ENCODE measurements at places on chromosomes 11 and 22.
A peak's percentile ranks its signal among the peaks of the same experiment; 100 is the strongest.

DNA sequence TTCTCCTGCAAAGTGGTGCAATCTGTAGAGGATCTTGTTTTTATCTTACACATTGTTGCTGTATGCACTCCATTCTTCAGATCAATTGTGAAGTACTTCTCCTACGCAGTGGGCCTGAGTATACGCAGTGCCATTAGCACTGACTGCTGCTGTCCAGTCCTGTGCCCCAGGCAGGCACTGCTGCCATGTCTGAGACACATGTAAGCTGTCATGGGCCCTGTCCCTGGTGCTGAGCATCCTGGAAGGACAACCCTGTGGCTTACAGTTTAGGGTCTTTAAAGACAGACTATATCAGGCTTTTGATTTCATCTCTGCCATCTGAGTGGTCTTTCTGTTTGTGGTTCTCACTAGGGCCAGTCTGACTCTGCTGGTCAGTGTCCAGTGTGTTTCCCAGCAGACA, 44.8 kb upstream of the PTPN5 start:
- no peak for DNase-seq

GRCh38 chr11:9972989-9973388, 309.1 kb downstream of the SWAP70 start:
- DNase-seq, result peak; percentile 43

DNA sequence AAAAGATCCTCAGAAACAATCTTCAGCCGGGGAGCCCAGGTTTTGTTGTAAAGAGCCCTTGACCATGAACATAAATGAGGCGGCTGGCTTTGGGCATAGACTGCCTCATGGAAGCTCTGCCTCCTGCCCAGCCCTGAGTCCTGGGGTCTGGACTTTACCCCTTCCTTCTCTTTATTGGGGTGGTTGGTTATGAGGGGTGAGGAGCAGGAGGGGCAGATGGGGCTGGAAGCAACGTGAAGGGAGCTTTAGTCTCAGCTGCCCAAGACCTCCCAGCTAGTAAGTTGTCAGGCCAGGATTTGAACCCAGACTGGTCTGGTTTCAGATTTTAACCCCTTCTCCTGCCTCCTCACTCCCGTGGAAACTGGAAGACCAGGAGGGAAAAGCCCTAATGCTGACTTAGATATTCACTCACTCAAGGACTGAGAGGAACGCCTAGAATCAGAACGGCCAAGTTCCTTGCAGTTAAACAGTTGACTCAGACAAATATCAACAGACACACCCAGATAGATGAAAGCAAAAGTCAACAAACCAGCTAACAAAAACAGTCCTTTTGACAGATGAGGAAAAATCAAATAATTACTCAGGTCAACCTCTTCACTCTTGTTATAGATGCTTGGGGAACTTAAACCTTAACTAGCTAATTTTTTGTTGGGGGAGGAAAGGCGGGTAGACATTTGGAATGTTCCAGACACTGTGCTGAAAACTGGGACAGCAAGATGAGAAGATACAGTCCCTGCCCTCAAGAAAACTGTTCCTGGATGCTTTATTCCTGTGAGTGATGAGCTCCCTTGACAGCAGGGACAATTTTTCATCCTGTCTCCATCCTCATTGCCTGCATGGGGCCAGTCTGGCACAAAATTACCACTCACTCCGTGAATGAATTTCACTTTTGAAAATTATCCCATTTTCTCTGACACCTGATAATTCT, 20.8 kb upstream of the ARRB1 start:
- no peak for DNase-seq

- no peak for DNase-seq
These were observed 243.4 kb upstream of the PLET1 start for GRCh38 chr11:112504056-112504455.

GRCh38 chr22:40620464-40621046, 16.0 kb downstream of the MRTFA start:
- DNase-seq, result no peak

- no peak for DNase-seq
These were observed 37.9 kb upstream of the ARHGAP20 start for GRCh38 chr11:110750100-110750499.

GRCh38 chr11:44885065-44885810, 65.4 kb downstream of the TP53I11 start:
- no peak for DNase-seq

Measured in NCI-H1694 (cell line).